Occipital lobe (tissue), 3 donors: ENCODE measurements at places on chromosomes 16 and 17. TPM values are rescaled to one million over a fixed set of nuclear protein-coding genes. Genes with fewer than 3 reads are reported as not detected.

Gene CACNG5
- total RNA-seq: 0.31 TPM

Gene GJD3
- 0.31 TPM for total RNA-seq

Gene KRTAP4-9
- not detected for total RNA-seq

Gene BCL6B
- total RNA-seq: 1.4 TPM

DNA sequence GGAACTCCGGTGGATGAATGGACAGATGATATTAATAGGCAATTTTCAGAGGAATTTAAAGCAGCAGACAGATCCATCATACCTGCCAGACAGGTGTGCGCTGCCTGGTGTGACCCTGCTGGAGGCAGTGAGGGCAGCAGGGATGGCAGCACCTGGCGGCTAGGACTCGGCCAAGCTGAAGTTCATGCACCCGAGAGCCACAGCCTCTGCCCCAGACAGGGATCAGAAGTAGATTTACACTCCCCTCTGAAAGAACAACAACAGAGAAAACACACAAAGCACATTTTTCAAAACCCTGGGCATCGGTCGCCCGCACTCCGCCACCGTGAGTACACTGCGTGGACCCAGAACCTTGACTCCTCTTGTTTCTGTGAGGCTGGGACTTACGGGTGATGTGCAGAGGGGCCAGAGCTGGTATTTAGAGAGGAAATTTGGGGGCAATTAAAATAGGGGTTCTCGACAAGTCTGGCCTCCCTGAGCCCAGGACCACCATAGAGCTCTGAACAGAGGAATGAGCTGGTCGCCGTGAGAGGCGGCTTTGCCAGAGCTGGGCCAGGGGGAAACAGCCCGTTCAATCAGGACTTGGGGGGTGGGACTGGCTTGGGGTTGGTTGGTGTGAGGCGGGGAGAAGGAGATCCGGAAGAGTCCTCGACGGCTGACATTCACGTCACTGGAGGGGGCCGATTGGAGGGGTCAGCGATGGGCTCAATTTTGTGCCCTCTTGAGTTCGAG, 101.0 kb downstream of the METRNL start:
- no peak for DNase-seq

DNA sequence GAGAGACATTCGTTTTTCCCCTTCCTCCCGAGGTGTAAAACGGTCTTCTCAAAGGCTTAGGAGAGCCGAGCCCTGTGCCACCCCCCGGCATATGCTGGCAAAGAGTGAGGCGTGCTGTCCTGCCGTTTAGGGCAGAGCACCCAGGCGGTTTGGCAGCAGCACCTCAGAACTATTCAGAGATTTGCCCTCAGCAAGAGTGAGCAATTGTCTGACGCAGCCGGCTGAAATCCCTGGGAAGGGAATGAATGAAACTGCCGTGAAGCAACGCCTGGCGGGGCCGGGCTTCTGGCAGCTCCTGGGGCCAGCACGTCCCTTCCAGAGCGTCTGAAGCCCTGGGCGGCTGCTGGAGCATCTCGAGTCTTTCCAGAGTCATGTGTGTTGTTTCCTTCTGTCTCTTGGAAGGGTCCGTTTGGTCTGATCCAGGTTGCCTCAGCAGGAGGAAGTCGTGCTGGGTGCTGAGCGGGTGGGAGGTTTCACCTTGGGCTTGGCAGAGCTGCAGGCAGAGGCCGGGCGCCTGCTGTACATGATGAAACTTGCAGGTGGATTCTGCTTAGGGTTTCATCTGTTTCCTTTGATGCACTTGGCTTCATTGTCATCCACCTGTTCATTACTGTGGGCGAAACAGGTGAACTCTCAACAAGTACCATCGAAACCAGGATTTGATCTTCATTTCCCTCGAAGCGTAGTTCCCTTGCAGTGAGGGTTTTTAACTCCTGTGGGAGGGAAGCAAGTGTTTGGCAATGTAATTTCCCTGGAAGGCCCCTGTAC, 35.4 kb downstream of the TBCD start:
- DNase-seq: no peak

DNA sequence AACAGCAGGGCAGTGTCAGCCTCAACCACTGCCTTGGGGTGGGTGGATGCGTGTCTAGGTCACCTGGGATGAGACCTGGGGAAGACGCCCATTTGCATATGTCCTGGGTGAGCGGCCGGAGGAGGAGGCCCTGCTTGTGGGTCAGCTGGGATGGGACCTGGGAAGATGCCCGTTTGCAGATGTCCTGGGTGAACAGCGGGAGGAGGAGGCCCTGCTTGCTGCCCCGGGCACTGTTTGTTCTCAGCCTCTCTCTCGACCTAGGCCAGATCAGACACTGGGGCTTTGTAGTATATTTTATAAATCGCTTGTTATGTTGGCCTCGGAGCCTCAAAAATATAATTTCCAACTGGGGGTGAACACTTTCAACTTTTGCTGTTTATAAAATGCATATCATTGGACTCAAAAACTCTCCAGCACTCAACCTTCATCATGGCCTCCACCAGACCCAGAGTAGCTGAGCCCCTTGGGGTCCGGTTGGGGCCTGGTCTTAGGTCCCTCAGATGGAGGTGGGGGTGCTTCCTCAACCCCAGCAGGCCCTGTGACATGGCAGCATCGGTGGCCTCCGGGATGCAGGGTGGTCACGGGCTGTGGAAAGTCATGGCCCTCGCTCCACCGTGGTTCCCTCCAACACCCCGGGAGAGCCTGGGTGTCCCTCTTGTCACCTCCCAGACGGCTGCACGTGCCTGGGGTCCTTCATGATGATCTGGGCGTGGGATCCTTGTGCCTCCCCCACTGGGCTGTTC, 17.3 kb downstream of the DBNDD1 start:
- no peak for DNase-seq

- peak; percentile 26 for DNase-seq
Observed at GRCh38 chr16:28313587-28313986, 21.3 kb downstream of the SBK1 start.

DNA sequence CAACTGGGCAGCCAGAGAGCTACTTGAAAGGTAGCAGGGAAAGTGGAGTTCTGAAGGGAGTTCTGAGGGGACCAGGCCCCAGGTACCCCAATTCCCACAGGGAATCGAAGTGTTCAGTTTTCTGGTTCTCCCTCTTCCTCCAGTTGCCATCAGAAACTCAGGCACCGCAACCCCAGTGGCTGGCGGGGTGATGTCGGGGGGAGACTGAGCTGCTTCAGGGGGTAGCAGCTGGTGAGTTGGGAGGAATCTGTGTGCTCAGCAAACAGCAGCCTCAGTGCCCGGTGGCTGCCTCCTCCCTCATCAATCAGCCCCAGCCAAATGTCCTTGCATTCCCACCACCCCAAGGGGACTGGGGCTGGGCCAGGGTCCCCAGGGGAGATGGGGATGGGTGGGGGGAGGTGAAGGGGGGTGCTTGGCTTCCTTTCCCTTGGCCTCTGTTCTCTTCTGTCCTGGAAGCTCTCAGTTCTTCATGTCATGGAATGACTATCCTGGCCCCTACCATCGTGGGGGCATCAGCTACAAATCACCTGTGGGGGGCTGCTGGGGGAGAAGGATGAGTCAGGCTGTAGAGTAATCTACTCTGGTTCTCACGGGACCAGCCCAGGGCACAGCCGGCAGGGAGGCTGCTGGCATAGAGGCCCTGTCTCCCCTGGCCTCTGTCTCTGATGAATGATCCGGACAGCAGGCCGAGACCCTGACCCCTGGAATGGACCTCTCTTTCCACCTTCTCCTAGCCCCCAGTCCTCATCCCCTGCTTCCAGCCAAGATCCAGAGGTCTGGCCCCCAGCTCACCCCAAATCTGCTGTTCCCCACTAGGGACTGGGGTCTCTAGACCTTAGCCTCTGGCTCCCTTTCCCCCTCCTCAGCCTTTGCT, 2.6 kb upstream of the DNAH2 start:
- no peak for DNase-seq

GRCh38 chr16:67542464-67542863, 13.8 kb downstream of the RIPOR1 start:
- DNase-seq: no peak

DNA sequence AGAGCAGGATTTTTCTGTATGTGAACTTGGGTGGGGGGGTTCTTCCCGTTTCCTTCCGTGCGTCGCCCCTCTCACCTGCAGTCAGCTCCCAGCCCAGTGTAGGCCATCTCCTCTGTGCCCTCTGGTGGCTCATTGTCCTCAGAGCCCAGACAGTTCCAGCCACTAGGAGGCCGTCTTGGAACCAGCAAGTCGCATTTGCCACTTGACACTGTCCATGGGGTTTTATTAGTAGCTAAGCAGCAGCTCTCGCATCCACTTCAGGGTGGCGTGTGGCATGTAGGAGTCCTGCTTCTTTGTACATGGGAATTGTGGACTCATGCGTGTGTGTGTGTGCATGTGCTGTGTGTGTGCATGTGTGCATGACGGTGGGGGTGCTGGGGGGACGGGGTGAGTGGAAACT, 74.0 kb downstream of the SEC14L1 start:
- DNase-seq: no peak
